ENCODE measurements at places on chromosomes 3 and 15.

GRCh38 chr3:12557473-12558100, 700 bp downstream of the MKRN2 start:
- DNase-seq, result no peak

- no peak for DNase-seq
Observed at GRCh38 chr3:42982645-42983412, 3.7 kb downstream of the GASK1A start.

DNA sequence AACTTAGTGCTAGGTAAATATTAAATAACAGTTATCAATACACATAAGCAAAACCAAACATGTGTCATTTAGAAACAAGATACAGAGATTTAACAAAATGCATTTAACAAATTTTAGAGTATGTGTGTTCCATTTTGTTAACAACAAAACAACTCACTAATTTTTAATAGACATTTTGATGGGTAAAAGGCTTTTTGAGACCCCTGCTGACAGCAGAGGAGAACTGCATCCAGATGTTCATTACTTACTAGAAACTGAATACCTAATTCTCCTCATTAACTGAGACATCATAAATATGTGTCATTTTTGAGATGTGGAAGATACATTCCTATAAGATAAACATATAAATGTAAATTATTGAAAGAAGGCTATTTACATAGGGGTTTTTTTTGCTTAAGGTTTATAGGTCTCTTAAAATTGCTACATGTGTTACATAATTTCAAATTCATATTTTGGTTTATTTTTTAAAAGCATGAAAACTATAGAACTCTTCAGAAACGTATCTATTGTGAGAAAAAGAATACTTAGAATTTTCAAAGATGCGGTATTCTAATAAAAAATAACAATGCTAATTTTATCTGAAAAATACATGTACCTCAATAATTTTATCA, 1009.8 kb downstream of the TUSC7 start:
- no peak for DNase-seq

GRCh38 chr3:133927540-133928066, 31.9 kb upstream of the RAB6B start:
- DNase-seq, result peak; percentile 76

- no peak for DNase-seq
Observed at GRCh38 chr15:101440846-101441590, 48.5 kb downstream of the PCSK6 start.

DNA sequence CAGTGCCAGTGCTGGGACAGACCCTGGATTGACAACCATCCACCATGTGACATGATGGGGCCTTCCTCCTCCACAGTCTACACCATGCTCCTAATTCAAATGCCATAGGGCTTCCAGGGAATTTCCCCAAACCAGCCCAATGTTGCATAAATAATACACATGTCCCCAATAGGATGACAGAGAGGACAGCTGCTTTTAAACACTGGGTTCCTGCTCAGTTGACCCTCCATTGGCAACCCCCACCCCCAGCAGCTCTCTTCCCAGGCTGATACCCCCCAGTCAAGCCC, 28.3 kb upstream of the ATP2B2 start:
- DNase-seq, result no peak

DNA sequence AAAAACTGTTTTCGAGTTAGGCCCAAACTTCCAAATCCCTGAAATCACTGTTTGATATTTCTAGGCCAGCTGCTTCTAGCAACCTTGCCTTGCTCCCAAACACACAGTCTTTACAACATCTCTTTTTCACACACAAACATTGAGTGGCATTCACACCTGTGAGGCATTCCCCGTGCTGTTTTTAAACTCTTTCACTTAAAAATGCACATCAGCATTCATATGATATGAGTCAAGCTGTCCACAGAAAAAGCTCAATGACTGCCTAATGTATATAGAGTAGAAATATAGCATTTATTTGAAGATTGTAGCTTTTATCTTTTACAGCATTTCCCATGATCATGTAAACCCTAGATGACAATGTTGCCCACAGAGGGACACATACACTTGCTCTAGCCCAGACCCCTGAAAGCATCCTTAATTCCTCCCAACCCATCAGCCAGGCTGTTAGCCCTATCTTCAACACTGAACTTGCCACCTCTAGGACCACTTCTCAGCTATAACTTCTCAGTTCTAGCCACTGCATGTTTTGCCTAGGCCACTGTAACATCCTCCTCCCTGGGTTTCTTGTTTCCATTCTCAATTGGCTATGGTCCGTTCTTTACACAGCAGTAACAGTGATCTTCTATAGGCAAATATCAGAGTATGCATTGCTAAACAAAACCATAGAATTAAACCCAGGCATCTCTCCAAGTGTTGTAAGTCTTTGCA, 782.6 kb downstream of the DIPK2A start:
- no peak for DNase-seq
